Mammary epithelial cell (primary cell): ENCODE measurements at places on chromosomes 12 and 14. TPM values are rescaled to one million over a fixed set of nuclear protein-coding genes. Genes with fewer than 3 reads are reported as not detected.

DNA sequence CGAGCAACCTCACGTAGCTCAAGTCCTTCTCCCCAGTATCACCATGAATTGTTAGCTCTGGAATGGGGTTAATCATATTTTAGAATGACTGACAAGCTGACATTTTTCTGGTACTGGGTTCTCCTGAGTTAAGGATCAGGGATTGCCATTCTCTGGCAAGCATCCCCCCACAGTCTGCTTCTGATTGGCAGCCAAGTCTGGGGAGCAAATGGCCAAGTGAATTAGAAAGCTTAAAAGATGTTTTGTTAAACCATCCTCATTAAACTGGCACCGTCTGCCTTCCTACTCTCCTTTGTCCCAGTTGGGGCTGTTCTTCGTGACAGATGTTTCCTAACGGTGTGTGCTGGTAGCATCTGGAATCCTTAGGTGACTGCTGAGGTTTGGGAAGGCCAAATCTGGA, 17.2 kb upstream of the CISTR start:
- DNase-seq, result no peak

DNM1L gene
- total RNA-seq, result 138 and 151 TPM in 2 replicates

CELA1 gene
- total RNA-seq, result not detected

GRCh38 chr12:63066782-63067181, 84.2 kb downstream of the AVPR1A start:
- no peak for DNase-seq

CCND2 gene
- total RNA-seq, result 358 and 483 TPM in 2 replicates

DNA sequence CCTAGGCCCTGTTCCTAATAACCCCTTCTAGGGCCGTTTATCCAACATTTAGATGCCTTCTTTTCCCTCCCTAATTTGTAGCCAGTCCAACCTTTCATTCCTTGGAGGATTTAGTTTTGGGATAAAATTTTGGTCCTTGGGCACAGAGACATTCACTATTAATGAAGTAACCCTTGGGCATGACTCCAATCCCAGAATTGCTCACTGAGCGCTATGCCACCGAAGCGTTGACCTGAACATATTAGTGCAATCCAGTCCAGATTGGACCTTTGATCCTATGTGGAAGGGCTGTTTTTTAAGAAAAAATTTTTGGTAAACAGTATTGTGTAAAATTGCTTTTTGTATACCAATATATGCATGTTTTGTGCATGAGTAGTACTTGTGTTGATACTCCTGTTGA, 10.0 kb downstream of the DACT1 start:
- no peak for DNase-seq

DNA sequence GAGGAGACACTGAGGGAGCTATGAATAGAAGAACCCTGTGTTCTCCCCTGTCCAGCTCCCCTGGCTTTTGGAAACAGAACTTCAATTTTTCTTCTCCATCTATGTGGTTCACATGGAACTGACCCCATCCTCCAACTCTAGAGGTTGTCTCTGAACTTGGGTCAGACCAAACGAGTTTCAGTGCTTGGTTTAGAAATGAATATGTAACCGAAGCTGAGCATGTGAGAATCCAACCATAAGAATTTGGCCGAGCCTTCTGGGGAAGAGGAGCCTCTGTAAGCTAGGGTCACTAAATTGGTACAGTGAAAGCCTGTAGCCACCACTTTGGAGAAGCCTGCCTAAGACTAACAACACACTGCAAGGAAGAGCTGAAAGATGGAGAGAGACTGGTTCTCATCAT, 464.4 kb downstream of the ZFP36L1 start:
- no peak for DNase-seq

DNA sequence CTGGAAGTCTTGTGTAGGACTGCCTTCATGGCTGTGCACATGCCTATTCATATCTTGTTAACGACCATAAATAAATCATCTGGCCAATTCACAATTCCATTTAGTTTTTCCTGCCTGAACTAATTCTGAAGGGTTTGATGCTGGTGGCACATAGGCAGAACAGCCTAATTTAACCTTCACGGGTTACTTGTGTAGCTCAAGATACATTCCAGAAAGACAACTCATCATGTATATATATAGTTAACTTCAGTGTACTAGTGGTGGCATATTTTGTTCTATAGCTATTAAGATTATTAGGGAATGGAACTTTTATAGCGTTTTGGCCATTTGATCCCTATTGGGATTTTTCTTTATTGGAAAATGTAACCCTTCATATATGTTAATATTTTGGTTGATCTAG, 31.4 kb downstream of the CFAP54 start:
- DNase-seq, result no peak

DNA sequence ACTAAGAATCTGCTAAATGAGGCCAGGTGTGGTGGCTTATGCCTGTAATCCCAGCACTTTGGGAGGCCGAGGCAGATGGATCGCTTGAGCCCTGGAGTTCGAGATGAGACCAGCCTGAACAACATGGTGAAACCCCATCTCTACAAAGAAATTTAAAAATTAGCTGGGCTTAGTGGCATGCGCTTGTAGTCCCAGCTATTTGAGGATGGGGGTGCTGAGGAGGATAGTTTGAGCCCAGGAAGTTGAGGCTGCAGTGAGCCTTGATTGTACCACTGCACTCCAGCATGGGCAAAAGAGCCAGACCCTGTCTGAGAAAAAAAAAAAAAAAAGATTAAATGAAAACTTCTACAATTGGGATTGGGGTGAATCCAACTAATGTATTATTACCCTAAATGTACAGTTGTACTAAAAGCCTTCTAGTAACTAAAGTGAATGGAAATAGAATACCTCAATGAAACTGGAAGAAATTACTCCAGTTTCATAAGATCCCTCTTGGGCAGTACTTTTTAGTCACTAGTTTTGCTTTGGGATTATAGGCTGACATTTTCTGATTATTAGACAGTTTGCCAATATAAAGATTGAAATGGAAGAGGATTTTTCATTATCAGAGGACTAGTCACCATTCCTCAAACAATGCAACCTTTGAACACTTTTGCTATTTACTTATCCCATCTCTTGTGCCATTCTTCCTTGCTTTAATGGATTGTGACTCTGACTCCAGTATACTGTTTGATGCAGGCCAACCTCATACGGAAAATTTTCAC, 14.3 kb downstream of the COCH start:
- no peak for DNase-seq

GRCh38 chr12:57240926-57241401, 10.0 kb downstream of the STAC3 start:
- no peak for DNase-seq

- DNase-seq, result no peak
Observed at GRCh38 chr12:46124132-46124847, 133.9 kb upstream of the SCAF11 start.

DNA sequence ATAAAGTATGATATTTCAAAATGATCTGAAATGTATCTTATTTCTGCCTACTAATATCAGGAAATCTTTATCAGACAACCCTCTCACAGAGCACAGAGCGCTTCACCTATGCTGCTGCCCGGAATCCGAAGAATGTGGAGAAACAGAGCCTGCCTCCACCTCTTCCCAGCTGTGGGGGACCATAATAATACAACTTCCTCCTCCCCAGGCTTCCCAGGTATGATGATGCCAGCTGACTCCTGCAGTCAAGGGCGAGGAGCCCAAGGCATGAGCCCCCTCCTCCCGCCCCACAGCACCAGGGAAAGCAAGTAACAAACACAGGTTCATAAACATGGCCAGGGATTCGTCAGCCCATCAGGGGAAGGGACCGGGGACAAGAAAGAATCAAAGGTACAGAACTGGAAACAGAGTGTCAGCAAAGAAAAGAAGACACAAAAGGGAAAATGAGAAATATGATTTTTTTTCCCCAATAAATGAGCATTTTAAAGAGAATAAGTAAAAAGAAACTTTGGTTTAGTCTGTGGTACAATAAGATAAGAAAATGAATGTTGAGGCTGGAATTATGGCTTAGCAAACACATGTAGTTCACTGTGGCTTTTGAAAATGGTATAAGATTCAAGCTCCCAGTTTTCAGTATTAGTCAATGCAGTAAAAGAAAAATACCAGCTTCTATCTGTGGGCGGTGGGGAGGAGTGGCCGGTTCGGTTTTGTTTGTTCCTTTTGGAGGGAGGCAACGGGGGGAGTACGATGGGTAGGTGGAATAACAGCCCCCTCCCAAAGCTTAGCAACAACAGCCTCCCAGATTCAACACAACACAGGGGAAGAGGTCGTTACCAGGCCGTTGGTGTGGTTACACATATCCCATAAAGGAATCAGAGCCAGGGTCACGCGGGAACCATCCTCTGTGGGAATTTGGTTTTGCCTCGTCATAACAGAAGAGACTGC, 68.3 kb downstream of the SETD3 start:
- no peak for DNase-seq

FNTB gene
- total RNA-seq, result 11.7 TPM

DNA sequence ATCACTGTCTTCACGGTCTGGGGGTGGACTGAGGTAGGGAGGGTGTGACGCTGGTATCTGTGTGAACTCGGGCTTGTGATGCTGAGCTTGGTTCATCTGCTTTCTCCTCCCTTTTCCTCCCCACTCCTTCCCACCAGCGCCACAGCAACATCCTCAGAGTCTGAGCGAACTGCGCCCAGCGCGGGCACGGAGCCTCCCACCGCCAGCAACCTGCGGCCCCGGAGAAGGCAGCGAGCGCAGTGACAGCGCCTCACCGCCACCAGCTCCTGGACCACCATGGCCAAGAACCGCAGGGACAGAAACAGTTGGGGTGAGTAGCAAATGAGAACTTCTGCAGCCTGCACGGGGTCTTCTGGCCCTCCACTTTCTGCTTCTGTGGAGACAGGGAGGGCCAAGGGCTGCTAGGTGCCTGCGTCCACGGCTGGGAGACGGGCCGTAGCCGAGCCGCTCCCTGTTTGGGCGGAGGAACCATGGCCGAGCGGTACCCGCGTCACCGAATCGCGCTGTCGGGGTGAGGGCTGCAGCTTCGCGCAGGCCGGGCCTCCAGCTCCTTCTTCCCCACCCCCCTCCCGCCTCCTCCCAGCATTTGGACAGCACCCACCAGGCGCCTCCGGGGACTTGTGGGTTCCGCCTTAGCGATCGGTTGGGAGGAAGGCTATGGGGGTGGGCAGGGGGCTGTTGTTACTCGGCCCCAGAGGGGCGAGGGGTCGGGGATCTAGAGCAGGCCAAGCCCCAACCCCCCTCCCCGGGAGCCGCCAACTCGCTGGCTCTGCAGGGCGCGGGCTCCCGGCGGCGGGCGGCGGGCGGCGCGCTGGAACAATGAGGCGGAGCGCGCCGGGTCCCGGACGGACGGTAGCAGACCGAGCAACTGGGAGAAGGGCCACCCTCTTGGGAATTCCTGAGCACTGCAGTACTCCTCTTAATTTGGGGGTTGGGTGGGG, at the start of gene ATL1:
Gene ATL1, plus strand, starts transcription at position 156 of the 941 bp plus-strand sequence. Its CDS starts 121 bp downstream, at position 277.
- DNase-seq, result peak; percentile 86

GLS2 gene
- total RNA-seq, result 6.5 TPM

DNA sequence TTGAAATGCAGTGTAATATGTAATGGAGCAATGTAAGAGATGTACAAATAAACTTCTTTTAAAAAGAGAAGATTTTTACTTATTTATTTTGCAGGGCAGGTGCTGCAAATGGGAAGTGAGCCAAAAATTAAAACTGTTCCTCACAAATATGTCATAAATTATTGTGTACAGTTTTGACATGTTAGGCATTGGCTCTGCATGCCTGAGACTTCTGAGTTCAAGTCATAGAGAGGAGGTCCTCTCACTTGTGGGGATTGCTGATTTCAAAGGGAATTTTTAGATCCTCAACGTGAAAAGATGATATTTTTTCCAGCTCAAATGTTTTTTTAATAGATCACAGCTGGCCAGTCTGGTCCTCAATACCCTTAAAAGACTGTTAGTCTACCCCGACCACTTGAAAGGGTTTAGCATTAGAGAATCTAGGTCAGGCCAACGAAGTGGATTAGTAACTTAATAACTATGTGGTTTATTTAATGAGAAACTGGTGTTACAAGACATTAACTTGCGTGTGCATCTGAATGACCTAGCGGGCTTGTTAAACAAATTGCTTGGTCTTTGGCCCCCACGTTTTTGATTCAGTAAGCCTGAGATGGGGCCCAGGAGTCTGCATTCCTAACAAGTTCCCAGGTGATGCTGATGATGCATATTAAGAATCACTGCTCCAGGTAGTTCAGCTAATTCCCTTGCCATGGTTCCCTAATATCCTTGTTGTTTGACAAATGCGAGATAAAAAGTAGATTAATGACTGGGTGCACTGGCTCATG, 30.9 kb upstream of the WDR89 start:
- no peak for DNase-seq

POU6F1 gene
- 2.6 and 3.0 TPM in 2 replicates for total RNA-seq
